ENCODE measurements at places on chromosomes 2 and 18.

- DNase-seq, result no peak
These were observed 404.2 kb downstream of the STK39 start for GRCh38 chr2:167843217-167843616.

GRCh38 chr18:59613903-59614302 lies 83.3 kb downstream of the CCBE1 start:
- no peak for DNase-seq

- DNase-seq, result no peak
These were observed 30.1 kb downstream of the PLEKHA3 start for GRCh38 chr2:178510384-178510783.

GRCh38 chr2:196995757-196996314 lies 69.3 kb upstream of the PGAP1 start:
- DNase-seq, result no peak

GRCh38 chr2:73034661-73035375 lies 36.7 kb downstream of the SFXN5 start:
- no peak for DNase-seq

GRCh38 chr2:83196225-83196624 lies 1262.9 kb downstream of the SUCLG1 start:
- no peak for DNase-seq

- DNase-seq, result no peak
These were observed 64.9 kb upstream of the OTOS start for GRCh38 chr2:240205348-240205747.

- DNase-seq, result no peak
These were observed 45.7 kb upstream of the EML4 start for GRCh38 chr2:42123426-42123825.

GRCh38 chr18:71242981-71243380 lies 954.1 kb downstream of the SOCS6 start:
- no peak for DNase-seq

GRCh38 chr2:234135750-234136221 lies 85.3 kb downstream of the SPP2 start:
- peak; percentile 62 for DNase-seq

- DNase-seq, result no peak
These were observed 294.0 kb downstream of the DSC3 start for GRCh38 chr18:30748541-30748940.

DNA sequence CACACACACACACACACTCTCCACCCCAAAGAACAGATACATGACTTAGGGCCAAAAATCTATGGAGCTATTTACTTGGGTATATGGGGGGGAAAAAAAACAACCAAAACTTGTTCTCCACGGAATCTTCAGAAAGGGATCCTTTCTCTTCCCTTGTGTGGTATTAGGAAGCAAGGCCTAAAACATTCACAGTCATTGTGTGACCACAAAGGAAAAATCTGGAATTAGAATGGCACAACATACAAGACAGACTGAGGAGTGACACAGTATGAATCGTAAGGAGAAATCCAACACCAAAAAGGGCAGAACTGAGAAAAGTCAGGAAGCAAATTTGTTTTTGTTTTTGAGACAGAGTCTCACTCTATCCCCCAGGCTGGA lies 70.3 kb downstream of the ASXL2 start:
- no peak for DNase-seq

DNA sequence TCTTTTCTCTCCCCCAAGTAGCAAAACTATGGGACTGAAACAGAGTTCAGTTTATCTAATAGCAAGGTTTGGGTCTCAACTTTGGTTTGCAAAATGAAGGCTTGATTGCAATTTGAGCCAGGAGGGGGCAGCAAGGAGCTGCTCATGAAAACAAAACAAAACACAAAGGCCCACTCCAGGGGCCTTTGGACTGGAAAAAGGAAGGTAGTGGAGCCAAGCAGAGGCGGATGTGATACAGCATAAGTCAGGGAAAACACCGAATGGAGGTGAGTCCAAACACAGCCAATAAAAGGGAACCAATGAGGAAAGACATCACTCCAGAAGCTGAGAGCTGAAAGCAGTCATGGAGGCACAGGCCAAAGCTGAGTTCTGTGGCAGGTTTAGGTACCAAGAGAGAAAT lies 799.7 kb upstream of the ACVR2A start:
- peak; percentile 71 for DNase-seq

- DNase-seq, result no peak
These were observed 55.0 kb downstream of the PKP4 start for GRCh38 chr2:158511706-158512105.

Data from NCI-H526 (cell line).